ENCODE measurements at places on chromosomes 7 and 10.

GRCh38 chr10:12876266-12876665, 125.2 kb downstream of the CCDC3 start:
- no peak for DNase-seq

DNA sequence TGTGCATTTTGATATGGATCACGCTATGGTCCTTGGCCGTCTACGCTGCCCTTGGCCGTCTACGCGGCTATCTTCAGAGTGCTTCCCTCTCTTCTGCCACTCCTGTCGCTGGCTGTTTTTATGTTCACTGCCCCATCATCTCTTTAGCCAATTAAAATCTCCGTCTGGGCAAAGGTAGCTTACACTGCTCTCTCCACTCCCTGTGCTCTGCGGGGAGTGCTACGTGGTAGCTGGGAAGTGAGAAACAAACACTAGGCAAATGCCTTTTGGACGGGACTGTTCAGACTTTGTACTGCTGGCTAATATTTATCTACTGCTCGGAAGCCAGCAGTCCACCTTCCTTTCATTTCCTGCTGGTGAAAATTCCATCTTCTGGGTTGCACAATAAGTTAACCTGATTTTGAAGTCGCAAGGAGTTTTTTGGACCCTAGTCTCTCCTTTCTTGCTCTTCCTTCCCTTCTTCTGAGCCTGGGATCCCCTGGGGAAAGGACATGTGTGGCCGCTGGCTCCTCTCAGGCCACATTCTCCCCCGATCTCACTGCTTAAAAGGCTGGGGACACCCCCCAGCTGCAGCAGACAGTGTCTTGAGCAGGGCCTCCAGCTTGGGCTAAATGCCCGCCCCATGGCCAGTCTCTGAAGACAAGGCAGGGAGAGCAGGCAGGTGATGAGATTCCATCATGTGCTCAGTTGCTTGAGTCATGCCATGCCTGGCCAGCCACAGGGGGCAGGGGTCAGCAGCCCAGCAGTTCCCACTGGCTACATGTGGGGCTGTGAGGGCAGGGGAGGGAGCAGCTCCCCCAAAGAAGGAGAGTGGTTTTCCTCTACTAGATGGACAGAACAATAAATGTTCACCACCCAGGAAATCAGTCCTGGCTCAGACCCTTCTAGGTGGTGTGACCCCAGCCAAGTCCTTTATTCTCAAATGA, 25.5 kb upstream of the RBM33 start:
- DNase-seq = no peak

- no peak for DNase-seq
Observed at GRCh38 chr7:29946428-29947186, 43.0 kb downstream of the SCRN1 start.

GRCh38 chr10:62689712-62690111, 114.8 kb upstream of the ADO start:
- no peak for DNase-seq

- no peak for DNase-seq
Observed at GRCh38 chr10:132110111-132110521, 44.4 kb downstream of the JAKMIP3 start.

DNA sequence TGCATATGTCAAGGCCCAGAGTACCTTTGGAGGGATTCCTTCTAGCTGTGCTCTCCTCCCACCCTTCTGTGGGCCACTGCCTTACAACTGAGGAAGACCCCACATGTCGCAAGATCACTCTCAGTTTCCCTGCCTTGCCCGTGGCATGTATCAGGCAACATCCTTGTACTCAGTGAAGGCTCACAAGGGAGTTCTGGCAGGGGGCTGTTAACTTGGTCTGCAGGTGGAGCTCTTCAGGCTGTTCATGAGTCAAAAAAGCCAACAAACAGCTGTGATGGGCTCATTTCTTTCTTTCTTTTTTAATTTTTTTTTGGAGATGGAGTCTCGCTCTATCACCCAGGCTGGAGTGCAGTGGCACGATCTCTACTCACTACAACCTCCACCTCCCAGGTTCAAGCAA, 513.0 kb upstream of the ANKRD30A start:
- no peak for DNase-seq

GRCh38 chr10:129593953-129594352, 126.9 kb downstream of the MGMT start:
- no peak for DNase-seq

DNA sequence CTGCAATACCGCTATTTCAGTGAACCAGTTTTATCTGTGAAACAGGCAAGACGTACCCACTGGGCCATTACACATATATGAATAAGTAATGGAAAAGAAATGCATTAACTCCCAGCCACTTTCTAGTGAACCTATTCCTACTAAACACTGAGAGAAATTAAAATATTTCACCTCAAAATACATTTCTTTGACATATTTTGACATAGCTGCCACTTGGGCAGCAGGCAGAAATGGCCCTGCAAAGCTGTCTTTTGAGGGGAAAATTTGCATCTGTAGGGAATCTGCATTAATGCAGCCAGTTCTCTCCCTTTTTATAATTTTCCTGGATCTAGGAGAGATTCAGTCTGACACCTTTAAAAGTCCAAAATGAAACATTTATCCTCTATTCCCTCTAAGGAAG, 714.8 kb upstream of the POM121L12 start:
- DNase-seq = no peak

DNA sequence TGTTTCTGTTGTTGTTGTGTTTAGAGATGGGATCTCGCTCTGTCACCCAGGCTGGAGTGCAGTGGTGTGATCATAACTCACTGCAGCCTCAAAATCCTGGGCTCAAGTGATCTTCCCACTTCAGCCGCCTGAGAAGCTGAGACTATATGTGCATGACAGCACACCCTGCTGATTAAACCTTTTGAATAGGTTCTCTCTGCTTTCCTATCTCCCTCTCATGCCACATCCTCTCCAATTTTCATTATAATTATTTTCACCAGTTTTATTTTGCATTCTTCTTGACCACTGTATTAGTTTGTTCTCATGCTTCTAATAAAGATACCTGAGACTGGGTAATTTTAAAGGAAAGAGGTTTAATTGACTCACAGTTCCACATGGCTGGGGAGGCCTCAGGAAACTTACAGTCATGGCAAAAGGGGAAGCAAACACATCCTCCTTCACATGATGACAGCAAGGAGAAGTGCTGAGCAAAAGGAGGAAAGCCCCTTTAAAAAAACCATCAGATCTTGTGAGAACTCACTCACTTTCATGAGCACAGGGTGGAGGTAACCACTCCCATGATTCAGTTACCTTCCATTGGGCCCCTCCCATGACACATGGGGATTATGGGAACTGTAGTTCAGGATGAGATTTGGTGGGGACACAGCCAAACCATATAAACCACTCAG, 12.9 kb downstream of the AGK start:
- no peak for DNase-seq

DNA sequence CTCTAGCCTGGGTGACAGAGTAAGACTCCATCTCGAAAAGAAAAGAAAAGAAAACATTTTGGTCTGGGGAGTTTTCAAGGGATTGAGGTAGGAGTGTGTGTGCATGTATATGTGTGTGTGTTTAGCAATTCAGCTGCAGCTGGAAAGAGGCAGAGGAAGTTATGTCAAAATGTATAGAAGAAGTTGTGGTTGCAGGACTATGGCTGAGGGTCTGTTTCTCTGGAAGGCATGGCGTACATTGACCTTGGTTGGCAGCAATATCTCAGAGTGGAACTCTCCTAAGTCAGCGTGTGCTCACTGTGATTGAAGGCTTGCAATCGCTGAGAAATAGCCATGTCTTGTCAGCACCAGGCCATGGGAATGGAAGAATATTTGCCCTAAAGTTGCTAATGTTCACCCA, 28.6 kb upstream of the RHBDD2 start:
- no peak for DNase-seq

- DNase-seq = no peak
Observed at GRCh38 chr10:109487691-109488090, 435.6 kb downstream of the XPNPEP1 start.

DNA sequence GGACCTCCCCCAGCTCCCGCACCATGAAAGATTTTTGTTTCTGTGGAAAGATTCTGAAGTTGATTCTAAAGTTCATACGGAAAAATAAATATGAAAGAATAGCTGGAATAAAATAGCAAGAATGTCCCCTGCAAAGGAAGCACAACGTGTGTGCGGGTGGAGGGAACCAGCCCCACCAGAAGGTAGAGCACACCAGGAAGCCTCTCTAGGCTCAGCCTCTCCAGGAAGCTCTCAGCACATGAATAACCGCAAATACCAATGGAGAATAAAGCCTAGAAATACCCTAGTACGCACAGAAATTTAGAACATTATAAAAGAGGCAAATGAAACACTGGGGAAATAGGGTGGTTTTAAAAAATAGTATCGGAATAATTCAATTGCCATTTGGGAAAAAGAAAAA, 24.6 kb upstream of the FAM170B start:
- no peak for DNase-seq

Data from activated gamma-delta T cell treated with Interleukin-2 at 50 U/mL for 16 hours (primary cell).